ENCODE measurements at places on chromosomes 1 and 21.

GRCh38 chr1:215111916-215112315 lies 29.4 kb downstream of the KCNK2 start:
- peak; percentile 22 for DNase-seq

- no peak for DNase-seq
Measured at GRCh38 chr1:170853867-170854266, 81.5 kb upstream of the MROH9 start.

DNA sequence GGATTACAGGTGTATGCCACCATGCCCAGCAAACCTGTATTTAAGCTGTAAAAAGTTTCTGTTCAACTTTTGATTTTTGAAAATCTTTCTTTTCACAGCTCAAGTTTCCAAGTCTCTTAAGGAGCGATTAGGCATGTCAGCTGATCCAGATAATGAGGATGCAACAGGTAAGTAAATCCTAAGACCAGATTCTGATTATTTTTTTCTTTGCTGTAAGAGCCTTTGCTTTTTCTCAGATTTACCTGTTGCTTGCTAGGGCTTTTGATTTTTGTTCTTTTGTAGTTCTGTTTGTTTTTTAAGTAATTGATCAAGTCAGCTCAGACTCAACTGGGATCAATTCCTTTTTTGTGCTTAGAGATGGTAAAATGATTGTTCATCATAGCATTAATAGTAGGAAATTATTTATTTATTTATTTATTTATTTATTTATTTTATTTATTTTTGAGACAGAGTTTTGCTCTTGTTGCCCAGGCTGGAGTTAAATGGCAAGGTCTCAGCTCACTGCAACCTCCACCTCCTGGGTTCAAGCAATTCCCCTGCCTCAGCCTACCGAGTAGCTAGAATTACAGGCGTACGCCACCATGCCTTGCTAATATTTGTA lies 21.1 kb upstream of the SNRPE start:
- no peak for DNase-seq

DNA sequence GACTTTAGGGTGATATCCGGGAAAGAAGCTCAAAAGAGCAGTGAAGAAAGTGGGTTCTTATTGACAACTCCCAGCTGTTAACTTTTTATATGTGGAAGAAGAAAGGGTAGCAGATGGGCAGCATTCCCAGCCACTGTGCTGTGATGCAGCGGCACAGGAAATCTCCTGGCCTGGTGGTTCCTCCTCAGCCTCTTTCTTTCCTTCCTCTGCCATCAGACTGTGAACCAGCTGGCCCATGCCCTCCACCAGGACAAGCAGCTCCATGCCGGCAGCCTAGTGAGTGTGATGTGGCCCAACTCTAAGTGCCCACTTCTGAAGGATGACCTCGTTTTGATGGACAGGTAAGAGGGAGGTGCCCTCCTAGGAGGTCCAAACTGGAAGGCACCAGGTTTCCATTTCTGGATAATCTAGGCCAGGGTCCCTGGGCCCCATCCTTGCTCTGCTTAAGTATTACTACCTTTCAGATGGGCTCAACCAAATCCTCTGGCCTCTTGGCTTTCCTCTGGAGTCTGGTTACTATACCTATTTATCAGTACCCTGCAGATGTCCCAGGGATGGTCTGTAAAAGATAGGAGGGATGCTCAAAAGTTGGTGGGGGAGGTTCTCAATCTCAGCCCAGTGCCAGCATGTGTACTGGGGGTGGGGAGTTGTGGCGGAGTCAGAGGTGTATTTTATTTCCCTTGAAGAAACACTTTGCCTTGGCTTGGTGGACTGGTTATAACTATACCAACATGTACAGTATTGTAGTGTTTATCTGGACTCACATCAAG lies 17.0 kb downstream of the MFN2 start:
- no peak for DNase-seq

- no peak for DNase-seq
Measured at GRCh38 chr1:74908131-74908530, 175.2 kb downstream of the TYW3 start.

DNA sequence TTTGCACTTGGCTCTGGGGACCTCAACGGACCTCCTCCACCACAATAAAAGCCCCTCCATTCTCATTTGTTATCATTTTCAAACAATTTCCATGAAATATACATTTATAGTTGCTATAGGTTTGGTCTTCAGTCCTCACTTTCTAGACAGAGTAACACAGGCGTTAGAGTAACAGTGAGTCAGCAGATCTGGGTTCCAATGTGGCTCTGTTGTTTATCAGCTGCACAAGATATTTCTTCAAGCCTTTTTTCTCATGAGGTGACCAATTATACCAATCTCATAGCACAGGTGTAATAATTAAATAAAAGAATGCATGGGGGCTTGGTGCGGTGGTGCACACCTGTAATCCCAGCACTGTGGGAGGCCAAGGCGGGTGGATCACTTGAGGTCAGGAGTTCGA lies 32.8 kb upstream of the PSMB2 start:
- DNase-seq = no peak

DNA sequence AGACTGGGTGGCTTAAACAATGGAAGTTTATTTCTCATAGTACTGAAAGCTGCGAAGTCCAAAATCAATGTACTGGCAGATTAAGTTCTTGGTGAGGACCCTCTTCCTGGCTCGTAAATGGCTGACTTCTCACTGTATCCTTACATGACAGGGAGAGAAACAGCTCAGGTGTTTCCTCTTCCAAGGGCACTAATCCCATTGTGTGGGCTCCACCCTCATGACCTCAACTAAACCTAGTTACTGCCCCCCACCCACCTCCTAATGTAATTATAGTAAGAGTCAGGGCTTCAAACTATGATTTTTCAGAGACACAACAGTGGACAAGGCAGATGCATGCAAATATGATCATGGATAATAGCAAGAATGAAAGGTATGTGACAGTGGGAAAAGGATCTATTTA lies 81.2 kb upstream of the HP1BP3 start:
- DNase-seq = no peak

DNA sequence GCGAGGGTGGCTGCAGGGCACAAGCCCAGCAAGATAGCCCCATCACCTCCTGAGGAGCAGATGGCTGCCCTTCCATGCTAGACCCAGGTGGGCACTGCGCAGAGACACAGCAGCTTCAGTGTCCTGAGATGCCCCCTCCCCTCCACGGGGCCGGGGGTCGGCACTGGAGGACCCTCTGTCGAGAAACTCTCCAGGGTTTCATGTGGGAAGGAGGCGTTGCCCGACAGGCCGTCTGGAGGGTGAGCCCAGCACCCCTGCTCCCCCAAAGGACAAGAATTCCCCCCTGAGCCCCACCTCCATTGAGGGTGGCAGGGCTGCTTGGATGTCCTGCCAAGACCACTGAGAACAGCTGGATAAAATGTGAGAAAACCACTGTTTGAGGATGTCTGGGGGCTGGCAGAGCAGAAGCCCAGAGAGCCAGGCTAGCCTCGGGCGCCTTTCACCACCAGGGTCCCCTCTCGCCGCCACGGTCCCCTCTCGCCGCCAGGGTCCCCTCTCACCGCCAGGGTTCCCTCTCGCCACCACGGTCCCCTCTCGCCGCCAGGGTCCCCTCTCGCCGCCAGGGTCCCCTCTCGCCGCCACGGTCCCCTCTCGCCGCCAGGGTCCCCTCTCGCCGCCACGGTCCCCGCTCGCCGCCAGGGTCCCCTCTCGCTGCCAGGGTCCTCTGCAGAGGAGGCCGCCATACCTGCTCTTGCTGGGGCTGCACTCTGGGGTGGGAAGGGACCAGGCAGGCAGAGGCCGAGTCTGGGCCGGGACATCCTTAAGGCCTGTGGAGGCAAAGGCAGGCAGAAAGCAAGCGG lies 44.2 kb downstream of the SLC19A1 start:
- DNase-seq = no peak

- DNase-seq = no peak
Measured at GRCh38 chr1:3705341-3705950, 46.8 kb upstream of the CCDC27 start.
